Muscle of back (tissue), 13 donors: ENCODE measurements at places on chromosomes 7 and 10. TPM values are rescaled to one million over a fixed set of nuclear protein-coding genes. Genes with fewer than 3 reads are reported as not detected.

DNA sequence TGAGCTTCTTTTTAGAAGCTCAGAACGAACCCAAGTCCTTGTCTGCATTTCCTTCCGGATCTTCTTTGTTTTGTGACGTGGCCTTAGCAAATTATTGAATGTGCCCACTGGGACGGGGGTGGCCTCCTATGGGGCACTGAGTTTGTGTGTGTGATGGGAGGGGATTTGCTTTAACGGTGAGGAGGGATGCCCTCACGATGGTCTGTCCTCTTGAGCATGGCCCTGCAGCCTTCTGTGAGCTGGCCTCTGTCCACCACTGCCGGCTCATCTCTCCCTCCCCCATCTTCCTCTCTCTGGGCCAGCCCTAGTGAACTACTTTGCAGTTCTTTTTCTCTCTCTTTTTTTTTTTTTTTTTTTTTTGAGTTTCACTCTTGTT, 62.9 kb upstream of the MKRN1 start:
- peak; percentile 49 for DNase-seq

DNA sequence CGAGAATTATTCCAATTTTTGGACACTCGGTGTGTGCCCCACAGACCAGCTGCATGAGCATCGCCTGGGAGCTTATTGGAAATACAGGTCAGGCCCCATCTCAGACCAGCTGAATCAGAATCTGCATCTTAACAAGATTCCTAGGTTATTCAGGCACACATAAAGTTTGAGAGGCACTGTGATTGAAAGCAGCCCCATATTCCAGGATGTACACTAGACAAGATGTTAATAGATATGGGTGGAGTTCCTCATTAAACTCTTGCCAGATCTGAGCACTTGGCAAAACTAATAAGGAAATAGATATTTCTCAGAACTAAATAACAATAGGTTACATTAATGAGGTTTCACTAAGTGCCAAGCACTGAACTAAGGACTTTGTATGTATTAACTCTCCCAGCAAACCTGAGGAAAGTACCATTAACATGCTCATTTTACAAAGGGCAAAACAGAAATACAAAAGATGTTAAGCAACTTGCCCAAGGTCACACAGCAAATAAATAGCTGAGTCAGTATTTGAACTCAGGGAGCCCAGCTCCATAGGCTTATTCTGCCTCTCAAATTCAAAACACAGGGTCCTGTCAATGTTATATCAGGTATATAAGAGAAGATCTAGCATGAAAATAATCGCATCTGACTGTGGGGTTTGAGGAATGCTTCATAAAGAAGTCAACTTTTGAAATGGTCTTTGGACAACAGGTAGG, 29.9 kb downstream of the PPP1R3C start:
- no peak for DNase-seq

Gene SUN3
- polyA plus RNA-seq = not detected

Gene H2BK1
- not detected for polyA plus RNA-seq

DNA sequence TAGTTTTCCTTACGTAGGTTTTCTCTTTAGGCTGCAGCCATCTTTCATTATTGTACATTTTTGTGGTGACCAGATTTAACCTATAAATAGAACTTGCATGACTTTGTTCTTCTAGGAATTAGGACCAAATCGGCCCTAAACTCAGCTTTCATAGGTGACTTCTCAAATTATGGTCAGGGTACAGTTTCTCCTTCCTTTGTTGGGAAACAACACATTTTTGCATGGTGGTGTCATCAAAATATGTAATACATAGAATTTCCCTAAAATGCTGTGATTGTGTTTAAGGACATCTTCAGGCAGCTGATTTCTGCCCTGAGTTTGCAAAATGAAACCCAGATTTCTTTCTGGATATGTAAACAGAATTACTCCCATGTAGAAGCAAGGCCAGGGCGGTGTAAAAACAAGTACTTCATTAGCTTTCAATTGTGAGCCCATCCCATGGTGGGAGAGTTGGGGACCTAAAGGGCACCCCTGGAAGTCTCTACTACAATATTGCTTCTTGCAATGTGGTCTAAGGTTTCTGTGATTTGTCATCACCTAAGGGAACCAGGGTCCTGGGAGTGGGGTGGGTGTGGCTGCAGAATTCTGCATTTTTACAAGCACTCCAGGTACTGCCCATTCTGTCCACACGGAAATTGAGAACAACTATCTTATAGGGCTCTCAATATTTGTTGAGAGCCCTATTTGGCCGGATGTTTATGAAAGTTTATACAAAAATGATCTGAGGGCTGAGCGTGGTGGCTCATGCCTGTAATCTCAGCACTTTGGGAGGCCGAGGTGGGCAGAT, 121.0 kb upstream of the FAM171A1 start:
- no peak for DNase-seq

GRCh38 chr10:96666741-96667140, 53.6 kb downstream of the PIK3AP1 start:
- DNase-seq = no peak

DNA sequence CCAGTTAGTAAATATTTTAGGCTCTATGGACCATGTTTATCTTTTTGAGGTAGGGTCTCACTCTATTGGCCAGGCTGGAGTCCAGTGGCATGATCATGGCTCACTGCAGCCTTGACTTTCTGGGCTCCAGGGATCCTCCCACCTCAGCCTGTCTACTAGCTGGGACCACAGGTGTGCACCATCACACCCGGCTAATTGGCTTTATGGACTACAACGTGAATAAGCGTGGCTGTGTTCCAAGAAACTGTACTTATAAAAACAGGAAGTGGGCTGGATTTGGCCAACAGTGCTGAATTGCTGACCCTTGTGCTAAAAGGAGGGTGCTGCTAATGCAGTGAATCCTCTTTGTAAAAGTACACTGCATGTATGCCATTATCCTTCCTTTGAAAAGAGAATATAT, 111.7 kb upstream of the CDK13 start:
- no peak for DNase-seq

DNA sequence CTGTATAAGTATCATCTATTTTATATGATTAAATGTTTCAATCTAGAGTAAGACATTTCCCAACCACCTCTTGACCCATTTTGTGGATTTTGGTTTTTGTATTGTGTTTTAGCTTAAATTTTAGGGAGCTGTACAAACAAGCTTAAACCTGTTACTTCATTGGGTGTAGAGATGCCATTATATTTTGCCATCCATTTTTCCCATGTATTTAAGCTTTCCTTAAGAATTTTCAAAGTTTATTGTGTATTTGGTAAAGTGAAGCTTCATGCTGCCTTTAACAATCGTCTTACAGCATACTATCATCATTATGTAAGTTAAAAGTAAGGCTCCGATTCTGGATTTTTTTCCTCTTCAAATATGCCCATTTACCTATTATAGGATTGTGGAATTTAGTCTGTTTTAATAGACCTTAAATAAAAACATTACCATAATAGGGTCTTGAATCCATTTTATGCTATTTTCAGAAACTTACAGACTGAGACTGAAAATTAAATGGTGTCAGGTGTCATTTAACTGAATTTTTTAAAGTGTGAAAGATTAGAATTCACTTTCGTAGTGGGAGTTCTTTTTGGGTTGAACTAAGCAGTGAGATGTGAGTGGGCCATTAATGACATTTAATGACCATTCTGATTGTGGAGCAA, 2.2 kb downstream of the KMT2E start:
- peak; percentile 12 for DNase-seq

GRCh38 chr10:112307358-112308124, 24.3 kb downstream of the TECTB start:
- no peak for DNase-seq

DNA sequence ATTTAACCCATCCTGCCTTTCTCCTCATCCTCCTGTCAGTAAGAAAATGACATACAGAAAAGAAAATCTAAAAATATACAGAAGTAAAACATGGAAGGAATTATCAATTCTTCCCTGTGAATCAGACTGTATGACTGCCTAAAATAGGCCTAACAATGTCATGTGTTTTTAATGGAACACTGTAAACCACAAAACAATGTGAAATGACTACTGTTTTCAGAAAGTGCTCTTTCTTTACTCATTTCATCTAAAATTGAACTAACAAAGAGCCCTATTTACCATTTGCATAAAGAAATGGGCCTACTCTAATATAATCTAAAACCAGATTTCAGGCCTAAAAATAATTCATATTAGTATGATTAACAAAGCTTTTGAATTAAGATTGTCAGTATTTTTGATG, 35.7 kb downstream of the SEMA3E start:
- DNase-seq = no peak

GRCh38 chr7:100706672-100707311, 871 bp downstream of the POP7 start:
- no peak for DNase-seq

- no peak for DNase-seq
Measured at GRCh38 chr7:7323352-7323751, 141.0 kb downstream of the C1GALT1 start.

- no peak for DNase-seq
Measured at GRCh38 chr7:126658684-126659083, 594.1 kb downstream of the GRM8 start.

DNA sequence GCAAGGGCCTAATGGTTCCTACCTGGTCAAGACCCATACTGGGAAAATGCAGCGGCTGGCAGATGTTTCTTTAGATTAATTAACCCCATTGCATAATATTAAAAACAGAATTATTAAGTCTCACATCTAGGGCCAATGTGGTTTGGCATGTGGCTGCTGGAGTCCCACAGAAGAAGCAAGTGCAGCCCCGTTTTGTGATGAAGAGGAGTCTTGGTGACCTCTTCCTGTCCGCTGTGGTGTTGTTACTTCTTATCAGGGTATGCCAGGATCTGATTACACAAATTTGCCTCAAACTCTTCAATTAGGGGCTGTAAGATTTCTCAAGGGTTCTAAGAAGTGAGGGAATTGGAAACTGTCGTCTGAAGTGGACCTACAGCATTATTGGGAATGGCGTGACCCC, 240.3 kb downstream of the SEC23IP start:
- no peak for DNase-seq

- no peak for DNase-seq
Measured at GRCh38 chr7:72316148-72316547, 96.0 kb downstream of the CALN1 start.

DNA sequence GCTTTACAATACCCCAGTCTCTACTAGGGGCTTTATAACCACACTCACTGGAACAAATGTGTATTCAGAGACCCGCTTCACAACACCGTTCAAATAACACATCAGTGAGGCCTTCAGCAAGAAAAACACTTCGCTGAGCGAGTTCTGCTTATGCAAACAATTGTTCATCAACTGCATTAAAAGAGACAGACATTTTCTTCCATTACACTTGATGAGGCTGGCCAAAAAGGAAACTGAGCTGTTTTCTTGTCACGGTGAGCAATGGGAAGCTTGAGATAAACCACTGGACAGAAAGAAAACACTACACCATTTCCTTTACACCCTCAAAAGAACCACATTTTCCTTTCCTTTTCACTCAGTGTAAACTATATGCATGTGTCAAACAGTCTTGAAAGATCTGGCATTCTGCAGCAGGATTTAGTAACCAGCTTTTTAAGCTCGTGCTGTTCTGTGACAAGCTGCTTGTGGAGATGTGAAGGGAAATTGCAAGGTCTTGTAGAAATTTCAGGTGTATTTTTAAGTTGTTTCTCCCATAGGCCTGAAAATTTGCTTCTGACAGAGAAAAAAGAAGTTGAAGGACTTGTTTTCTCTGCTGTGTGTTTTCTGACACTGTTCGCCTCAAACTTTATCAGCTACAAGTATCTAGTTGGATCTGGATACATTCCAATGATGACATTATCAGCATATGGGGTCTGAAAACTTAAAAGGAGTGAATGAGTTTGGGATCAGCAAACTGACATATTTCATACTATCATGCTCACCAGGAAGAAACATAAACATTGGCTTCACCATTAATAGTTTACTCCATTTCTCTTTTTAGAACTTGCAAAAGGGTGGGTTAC, 693.1 kb downstream of the PARD3 start:
- DNase-seq = no peak

DNA sequence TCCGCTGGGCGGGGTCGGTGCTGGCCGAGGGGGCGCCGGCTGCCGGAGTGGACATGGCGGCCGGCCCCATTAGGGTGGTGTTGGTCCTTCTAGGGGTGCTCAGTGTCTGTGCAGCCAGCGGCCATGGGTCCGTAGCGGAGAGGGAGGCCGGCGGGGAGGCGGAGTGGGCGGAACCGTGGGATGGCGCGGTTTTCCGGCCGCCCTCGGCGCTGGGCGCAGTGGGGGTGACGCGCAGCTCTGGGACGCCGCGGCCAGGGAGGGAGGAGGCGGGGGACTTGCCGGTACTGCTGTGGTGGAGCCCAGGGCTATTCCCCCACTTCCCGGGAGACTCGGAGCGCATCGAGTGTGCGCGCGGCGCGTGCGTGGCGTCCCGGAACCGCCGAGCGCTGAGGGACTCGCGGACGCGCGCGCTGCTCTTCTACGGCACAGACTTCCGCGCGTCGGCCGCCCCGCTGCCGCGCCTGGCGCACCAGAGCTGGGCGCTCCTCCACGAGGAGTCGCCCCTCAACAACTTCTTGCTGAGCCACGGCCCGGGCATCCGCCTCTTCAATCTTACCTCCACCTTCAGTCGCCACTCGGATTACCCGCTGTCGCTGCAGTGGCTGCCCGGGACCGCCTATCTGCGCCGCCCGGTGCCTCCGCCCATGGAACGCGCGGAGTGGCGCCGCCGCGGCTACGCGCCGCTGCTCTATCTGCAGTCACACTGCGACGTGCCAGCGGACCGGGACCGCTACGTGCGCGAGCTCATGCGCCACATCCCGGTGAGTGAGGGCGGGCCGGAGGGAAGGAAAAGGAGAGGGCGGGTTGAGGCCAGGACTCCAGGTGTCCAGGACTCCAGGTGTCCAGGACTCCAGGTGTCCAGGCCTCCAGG, 9.3 kb upstream of the CHCHD1 start:
- DNase-seq = peak; percentile 97

DNA sequence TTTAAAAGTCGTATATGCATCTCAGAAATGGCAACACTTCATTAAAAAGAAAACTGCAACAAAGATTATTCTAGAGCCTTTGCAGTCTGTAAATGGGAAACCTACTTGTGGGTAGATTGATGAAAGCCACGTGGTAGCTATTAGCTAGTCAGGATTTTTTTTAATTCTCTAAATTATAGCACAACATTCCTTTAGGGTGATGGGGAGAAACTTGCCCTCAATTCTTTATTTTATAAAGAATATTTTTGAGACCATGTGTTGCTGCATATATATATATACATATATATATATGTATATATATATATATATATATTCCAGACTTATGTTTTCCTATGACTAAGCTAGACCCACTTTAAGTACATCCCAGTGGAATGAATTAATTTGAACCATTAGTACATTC, 118.0 kb downstream of the PPP1R3A start:
- DNase-seq = no peak

GRCh38 chr10:6877336-6877721, 297.3 kb upstream of the PRKCQ start:
- DNase-seq = peak; percentile 46

GRCh38 chr10:94546049-94546900, 687 bp downstream of the HELLS start:
- DNase-seq = peak; percentile 1

GRCh38 chr7:137423321-137423720, 79.8 kb upstream of the PTN start:
- DNase-seq = no peak

GRCh38 chr7:140679186-140679585, 6.4 kb downstream of the ADCK2 start:
- DNase-seq = no peak

Gene FAM25C
- not detected for polyA plus RNA-seq

GRCh38 chr7:47954231-47954911, 6.1 kb upstream of the PKD1L1 start:
- DNase-seq = no peak
